AG09319 (cell line): ENCODE measurements at places on chromosomes 4 and X.

- DNase-seq = no peak
Measured at GRCh38 chr4:113101669-113102068, 52.2 kb downstream of the ANK2 start.

DNA sequence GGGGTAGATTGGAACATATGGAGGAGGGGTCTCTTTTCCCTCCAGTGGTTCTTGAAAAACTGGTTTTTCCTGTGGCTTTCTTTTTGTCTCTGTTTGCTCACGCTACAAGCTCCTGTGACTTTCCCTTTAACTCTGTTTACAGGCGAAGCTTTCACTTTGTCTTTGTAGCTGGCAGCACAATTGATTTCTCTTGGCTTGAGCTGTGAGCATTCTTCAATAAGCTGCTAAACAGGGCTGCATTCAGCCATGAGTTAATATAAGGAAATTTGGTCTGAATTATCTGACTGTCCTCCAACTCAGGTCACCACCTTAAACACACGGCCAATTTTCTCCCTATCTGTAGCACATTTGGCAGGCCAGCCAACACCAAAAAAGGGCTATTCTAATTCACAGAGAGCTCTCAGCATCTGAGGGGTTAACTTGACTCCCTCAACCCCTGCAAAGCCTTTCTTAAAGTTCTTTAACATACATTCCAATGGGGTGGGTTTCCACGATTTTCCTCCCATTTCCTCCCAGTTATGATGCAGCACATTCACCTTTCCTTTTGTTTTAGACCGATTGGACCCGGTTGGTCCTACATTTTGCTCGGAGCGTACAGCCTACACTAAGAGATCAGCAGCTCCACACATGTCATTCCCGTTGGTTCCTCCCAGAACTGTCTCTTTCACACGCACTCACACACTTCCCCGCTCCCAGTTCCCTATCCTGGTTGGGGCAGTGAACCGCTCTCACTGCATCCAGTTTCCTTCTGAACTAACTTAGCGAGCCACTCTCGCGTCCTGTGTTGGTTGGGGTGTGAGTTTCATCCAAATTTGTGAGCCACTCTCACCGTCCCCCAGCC lies 45.4 kb downstream of the UGT2A3 start:
- no peak for DNase-seq

- DNase-seq = no peak
Measured at GRCh38 chr4:23697001-23697528, 192.8 kb downstream of the PPARGC1A start.

- no peak for DNase-seq
Measured at GRCh38 chr4:16685536-16685935, 212.9 kb downstream of the LDB2 start.

GRCh38 chr4:36244257-36245082 lies at the start of gene ARAP2:
Gene ARAP2, minus strand, starts transcription at chr4:36244514. Its CDS starts 15,028 bp downstream, at chr4:36229486.
- DNase-seq = no peak

- no peak for DNase-seq
Measured at GRCh38 chrX:134936542-134936941, 54.2 kb upstream of the SMIM10 start.

GRCh38 chrX:115363372-115363771 lies 73.9 kb downstream of the LUZP4 start:
- no peak for DNase-seq

- DNase-seq = peak; percentile 16
Measured at GRCh38 chr4:57426779-57427395, 316.7 kb upstream of the IGFBP7 start.

DNA sequence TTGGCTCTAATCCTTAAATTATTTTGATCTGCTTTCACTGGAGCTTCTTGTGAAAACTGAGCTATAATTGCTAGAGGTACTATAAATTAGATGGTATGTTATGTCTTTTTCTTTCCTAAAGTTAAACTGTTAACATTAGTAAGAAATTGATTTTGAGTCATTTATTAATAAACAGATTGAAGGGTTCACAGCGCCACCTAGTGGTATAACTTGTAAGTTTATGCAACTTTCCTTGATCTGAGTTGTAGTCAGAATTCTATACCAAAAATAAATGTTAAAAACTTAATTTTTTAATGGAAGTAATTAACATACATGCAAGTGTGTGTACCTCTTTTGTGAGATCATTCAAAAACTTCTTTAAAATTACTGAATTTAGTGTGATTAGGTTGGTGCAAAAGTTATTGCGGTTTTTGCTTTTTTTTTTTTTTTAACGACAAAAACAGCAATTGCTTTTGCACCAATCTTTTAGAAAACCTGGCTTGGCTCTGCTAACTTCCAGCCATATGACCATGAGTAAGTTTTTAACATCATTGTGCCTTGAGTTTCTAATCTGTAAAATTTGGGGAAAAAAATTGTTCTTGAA lies 151.5 kb downstream of the CENPC start:
- peak; percentile 15 for DNase-seq

- no peak for DNase-seq
Measured at GRCh38 chr4:76665153-76665552, 230.1 kb downstream of the SHROOM3 start.

DNA sequence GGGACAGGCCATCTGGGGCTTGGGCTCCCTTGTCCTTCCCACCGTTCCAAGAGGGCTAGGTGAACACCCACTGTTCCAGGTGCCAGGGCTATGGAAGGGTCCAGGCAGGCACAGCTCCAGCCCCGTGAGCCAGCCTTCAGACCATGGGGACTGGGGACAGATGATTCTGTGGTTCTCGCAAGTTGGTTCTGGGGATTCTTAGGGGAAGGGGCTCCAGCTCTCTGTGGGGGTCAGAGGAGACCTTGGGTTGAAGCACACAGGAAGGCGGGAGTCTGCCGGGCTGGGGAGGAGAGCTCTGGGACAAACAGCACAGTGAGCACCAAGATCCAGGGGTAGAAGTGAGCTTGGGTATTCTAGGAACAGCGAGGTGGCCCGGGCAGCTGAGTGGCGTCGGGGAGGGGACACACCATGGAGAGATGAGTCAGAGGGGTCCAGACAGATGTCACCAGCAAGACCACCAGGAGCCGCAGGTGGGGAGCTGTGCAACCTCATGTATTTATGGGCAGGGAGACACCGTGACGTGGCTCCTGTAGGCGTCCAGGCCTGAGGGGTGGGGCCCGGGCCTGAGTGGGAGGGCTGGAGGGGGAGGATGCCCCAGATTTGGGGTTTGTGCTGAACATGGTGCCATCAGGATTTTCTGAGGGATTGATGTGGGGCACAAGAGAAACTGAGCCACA lies 48.8 kb upstream of the HMX1 start:
- DNase-seq = no peak

GRCh38 chr4:26268246-26268645 lies 52.6 kb upstream of the RBPJ start:
- no peak for DNase-seq

DNA sequence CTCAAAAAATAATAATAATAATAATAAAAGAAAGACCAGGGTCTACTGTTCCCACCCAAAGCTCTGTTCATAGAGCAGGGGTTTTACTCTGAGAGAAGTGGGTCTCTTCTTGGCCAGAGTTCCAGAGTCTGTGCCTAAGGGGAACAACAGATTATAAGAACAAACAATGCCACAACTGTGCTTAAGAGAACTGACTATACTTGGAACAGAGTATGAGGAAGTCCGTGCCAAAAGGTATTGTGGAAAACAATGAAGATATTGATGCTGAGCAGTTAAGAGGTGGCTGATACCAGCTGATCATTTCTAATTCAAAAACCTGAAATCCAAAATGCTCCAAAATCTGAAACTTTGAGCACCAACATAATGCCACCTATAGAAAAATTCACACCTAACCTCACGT lies 229.6 kb downstream of the FBXO8 start:
- no peak for DNase-seq

GRCh38 chr4:15378062-15378461 lies 49.8 kb upstream of the C1QTNF7 start:
- no peak for DNase-seq

- no peak for DNase-seq
Measured at GRCh38 chr4:92128676-92129075, 175.1 kb upstream of the GRID2 start.

- DNase-seq = no peak
Measured at GRCh38 chr4:145285928-145286327, 105.5 kb upstream of the OTUD4 start.
